ENCODE measurements at places on chromosomes 4 and X.

DNA sequence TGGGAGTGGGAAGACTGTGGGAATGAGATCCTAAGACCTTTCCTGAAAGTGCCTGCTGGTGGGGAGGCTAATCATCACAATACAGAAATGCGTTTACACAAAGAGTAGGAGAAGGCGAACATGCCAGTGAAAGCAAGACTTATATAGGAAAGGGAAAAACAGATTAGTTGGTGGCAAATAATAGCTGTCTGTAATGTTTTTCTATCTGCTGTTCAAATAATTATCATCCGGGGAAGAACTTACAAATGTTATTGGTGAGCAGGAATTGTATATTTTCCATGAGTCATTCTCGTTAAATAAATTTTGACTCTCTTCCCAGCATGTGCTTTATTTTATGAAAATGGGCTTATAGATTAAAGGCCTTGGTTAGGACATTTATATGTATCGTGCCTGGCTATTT, 196.5 kb downstream of the ARHGAP10 start:
- no peak for DNase-seq

GRCh38 chr4:150315691-150316090, 237.4 kb downstream of the DCLK2 start:
- DNase-seq = no peak

- no peak for DNase-seq
These were observed 148.1 kb downstream of the NWD2 start for GRCh38 chr4:37392521-37393255.

GRCh38 chrX:16882169-16882568, 12.0 kb upstream of the RBBP7 start:
- DNase-seq = peak; percentile 56

GRCh38 chr4:68070302-68070701, 59.4 kb downstream of the TMPRSS11F start:
- DNase-seq = no peak

GRCh38 chrX:70505451-70505841, 60.8 kb downstream of the DLG3 start:
- no peak for DNase-seq

GRCh38 chr4:99759346-99759984, 57.2 kb upstream of the DAPP1 start:
- no peak for DNase-seq

DNA sequence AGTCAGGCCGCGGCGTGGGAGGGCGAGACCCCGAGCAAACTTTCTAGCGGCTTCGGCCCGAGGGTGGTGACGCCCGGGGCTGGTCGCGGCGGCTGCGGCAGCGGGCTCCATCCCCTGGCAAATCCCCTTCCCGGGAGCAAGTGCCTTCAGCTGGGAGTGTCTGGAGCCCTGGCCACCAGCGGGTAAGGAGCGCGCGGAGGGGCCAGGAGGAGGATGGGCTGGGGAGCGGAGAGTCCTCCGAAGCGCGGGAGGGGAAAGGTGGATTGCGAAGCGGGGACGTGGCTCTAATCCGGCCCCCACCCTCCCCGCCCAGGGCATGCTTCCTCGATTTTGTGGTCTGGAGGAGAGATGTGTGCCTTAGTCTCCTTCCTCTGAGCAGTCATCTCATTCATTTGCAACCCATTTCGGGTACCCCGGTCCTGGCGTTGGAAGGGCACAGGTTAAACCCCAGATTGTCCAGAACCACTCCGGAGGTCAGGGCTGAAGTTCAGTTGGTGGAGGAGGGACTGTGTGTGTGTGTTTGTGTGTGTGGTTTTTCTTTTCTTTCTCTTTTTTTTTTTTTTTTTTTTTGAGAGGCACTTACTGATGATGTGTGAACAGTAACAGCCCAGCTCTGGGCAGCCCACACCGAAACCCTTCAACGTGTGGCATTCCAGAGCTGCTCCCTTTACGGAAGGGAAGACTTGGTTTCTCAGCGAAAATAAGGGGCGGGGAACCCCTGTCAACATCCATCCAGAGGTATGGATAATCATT, 516 bp downstream of the SGMS2 start:
- no peak for DNase-seq

DNA sequence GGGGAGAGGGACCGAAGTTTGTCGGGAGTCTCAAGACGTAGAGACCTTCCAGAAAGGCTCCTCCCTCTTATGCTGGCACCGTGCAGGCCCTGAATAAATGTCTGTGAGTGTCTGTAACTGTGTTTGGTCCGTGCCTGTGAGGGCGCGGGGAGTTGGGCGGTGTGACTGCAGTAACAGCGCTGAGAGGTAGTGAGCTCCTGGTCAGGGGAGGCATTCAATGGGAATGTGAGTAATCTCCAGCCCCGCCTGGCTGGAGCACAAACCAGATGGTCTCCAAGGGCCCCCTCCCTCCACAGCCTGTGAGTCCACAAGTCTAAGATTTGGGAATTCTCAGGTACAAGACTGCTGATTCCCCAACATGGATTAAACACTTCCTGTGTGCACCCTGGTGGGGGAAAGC, 100.0 kb downstream of the HMX1 start:
- peak; percentile 41 for DNase-seq
